Epithelial cell of esophagus (primary cell): ENCODE measurements at places on chromosomes 3 and 15.
A peak's percentile ranks its signal among the peaks of the same experiment; 100 is the strongest.

GRCh38 chr3:143170676-143171075, 51.1 kb downstream of the CHST2 start:
- DNase-seq = peak; percentile 15

DNA sequence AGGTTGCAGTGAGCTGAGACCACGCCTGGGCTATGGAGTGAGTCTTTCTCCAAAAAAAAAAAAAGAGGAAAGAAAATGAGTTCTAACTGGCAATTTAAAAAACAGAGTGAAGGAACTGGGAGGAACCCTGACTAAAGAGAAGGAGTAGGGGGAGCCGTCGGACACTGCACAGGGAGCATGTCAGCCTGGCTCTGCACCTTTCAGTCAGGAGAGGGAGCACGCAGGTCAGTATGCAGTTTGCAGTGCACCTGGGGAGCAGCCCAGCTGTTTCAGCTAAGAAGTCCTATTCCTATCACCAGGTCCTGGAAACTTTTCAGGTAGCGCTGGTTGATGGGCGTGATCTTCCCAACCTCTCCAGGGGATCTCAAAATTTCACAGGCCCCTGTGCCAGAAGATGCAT, 14.9 kb upstream of the ZXDC start:
- no peak for DNase-seq

DNA sequence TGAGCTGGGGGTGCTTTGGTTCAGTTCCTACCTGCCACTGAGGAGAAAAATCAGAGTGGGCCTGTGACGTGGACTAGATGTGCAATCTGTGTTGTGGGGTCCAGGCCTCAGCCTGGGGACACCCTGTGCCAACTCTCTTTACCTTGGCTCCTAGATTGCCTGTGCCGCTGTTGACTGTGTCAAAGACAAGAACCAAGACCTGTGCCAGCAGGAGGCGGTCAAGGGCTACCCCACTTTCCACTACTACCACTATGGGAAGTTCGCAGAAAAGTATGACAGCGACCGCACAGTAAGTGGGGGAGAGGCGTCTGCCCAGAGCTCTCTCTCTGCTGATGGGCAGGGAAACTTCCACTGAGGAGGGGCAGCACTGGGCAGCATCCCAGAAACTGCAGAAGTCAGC, 40.6 kb upstream of the SEC22A start:
- no peak for DNase-seq

- no peak for DNase-seq
These were observed 31.3 kb downstream of the SHQ1 start for GRCh38 chr3:72816862-72817355.

GRCh38 chr3:165919284-165919683, 82.1 kb upstream of the BCHE start:
- no peak for DNase-seq
